Activated naive CD8-positive, alpha-beta T cell treated with anti-CD3 and anti-CD28 coated beads for 36 hours (primary cell): ENCODE measurements at places on chromosomes 4 and X. TPM values are rescaled to one million over a fixed set of nuclear protein-coding genes. Genes with fewer than 3 reads are reported as not detected.

DNA sequence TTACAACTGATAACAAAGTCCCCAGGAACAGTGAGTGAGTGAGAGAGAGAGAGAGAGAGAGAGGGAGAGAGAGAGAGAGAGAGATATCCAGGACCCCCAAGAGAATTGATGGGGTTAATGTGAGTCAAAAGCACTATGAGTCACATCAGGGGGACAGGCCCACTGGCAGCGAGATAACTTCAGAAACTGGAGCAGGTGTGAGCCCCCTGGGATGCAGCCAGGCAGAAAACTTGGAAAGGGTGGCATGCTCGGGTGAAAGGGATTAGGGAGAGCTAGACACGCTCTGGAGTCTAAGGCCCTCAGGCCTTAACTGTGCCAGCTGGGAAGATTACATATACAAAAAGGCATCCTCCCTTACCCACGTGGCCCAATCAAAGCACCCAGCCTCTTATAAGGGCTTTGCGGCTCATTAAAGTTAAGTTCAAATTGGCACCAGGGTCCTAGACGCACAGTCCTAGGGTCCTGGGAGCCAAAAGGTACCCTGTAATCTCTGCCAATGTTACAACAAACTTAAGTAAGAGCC is 841 bp downstream of the ACOT9 start:
- peaks cover 2% of the 10 kb centered on the region for H3K36me3 ChIP-seq
- peak overlapping the region; percentile 89 for H3K4me3 ChIP-seq
- H3K27ac ChIP-seq, result peak overlapping the region; percentile 87
- peaks cover 14% of the 10 kb centered on the region for H3K4me1 ChIP-seq
- peak; percentile 14 for DNase-seq

DNA sequence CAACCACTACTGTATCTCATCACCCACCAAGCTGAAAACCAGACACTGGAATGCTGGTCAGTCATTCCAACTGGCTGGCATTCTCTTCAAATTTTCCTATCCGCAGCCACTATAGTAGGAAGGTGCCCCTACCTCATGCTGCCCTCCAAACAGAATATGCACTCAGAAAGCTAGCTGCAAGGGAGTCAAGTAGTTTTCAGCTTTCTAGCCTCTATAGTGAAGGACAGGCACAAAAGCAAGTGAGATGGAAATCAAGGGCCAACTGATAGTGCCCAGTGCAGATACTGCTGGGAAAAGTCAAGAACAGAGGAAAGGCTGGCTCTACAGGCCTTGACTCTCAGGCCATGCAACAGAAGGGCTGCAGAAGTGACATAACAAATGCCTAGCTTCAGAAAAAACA is 47.2 kb downstream of the BCOR start:
- H3K4me3 ChIP-seq, result no peak overlapping the region
- peaks cover 77% of the 10 kb centered on the region for H3K36me3 ChIP-seq
- H3K27me3 ChIP-seq, result no peaks in the 10 kb centered on the region
- H3K27ac ChIP-seq, result no peak overlapping the region

DNA sequence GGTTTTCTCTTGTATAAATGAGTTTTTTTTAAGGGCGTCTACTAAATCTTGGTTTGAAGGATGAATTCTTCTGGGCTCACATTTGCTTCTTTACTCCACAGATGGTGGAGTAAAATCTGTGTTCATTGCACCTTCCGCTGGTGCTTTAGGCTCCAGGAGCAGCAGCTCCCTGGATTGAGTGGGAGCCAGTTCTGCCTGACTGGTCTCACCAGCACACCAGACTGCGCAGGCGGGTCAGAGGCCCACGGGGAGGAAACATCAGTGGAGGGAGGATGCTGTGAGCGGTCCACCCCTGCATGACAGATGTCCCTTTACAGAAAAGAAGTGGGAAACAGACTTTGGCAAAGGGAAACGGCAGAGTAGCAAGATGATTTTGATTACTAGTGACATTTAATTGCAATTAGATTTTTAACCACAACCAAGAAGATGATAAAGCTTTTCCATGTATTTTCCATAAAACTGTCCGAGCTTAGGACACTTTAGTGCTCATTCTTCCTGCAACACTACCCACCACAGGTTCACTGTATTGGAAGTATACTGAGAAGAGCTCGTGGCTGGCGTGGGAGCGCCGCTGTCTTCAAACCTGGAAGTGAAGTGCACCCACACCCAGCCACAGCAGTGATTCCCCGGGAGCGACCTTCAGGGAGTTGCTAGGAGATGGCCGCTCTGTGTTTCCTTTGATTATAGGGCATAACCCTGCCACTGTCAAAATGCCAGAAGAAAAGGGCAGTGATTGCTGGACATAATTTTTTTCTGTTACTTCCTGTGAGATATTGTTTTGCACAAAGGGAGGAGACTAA is 95.2 kb downstream of the SORBS2 start:
- H3K36me3 ChIP-seq, result no peaks in the 10 kb centered on the region
- H3K4me1 ChIP-seq, result no peaks in the 10 kb centered on the region
- H3K27ac ChIP-seq, result no peak overlapping the region
- DNase-seq, result no peak

The TMEM271 gene
- not detected for total RNA-seq

DNA sequence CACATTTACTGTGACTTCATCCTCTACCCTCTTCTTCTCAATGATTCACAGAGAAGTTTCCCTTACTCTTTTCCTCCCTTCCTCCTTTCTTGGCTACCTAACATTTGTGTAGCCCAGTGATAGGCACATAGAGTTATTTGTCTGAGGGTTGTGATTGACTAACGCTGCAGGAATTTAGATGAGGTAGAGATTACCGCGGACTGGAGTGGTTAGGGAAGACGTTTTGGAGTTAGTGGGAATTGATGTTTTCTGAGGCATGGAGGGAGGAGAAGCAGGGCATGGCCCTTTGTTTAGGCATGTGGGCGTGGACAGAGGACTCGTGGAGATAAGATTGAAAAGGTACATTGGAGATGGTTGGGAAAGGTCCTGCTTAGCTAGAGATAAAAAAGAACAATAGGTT is 246.7 kb downstream of the GPAT3 start:
- DNase-seq, result no peak
- H3K4me1 ChIP-seq, result no peaks in the 10 kb centered on the region
- no peak overlapping the region for H3K27ac ChIP-seq
